RPMI7951 (cell line): ENCODE measurements at places on chromosomes 6 and 20. TPM values are rescaled to one million over a fixed set of nuclear protein-coding genes. Genes with fewer than 3 reads are reported as not detected.

The FRS3 gene
- total RNA-seq = 1.2 and 2.3 TPM in 2 replicates

GRCh38 chr6:46350714-46351113, 140.5 kb downstream of the RCAN2 start:
- no peak for DNase-seq

- no peak for DNase-seq
Observed at GRCh38 chr6:35164277-35164676, 23.1 kb upstream of the TCP11 start.

- DNase-seq = no peak
Observed at GRCh38 chr6:130020073-130020906, 1.9 kb downstream of the L3MBTL3 start.

DNA sequence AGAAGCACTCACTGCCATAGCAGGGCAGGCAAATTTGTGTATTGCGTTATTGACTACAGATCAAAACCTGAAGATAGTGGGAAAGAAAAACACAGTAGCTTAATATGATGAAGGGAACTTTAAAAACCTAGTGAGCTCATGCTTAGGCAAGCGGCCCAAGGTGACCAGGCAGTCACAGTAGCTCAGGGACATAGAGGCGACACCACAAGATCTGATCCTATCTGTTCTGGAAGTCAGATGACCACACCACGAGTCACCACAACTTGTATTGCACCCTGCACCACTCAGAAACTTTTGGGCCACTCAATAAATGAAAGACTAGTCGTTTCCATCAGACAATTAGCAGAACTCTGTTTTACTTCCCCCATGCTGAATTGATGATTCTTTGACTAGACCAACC, 4.9 kb downstream of the CLIC5 start:
- no peak for DNase-seq

The THBD gene
- total RNA-seq = 18.0 and 19.6 TPM in 2 replicates

DNA sequence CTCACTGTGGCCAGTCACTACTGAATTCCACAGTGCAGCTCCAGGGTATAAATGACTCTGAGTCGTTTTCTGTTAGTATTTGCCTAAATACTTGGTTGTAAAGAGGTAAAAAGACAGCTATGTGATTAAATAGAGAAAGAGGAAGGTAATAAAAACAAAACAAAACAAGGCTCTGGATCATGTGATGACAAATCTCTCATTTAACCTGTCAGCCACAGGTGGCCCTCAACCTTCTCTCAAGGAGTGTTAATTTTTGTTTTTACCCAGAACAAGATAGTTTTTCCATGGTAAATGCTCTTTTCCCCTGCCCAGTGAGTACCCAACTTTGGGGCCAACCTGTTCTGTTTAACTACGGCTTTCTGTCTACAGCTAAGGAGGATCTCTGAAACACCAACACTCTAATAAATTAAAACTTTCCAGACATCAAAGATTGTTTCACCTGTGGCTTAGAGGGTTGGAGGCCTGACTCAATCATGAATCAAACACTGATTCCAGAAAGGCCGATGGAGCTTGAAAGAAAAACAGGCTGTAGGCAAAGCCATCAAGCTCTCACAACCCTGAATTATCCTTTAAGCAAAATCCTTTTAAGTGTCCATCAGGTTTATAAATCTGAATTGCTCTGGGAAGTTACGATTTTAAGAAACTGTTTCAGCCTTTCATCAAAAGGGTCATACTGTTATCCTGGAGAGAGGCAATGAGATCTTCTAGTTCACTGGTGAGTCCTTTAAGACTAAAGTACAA, 81.5 kb upstream of the BCLAF1 start:
- DNase-seq = no peak

GRCh38 chr20:13220904-13221297, at the start of gene ISM1:
ISM1 (plus strand) TSS chr20:13221274; CDS start chr20:13221777, 503 bp downstream.
- no peak for DNase-seq

DNA sequence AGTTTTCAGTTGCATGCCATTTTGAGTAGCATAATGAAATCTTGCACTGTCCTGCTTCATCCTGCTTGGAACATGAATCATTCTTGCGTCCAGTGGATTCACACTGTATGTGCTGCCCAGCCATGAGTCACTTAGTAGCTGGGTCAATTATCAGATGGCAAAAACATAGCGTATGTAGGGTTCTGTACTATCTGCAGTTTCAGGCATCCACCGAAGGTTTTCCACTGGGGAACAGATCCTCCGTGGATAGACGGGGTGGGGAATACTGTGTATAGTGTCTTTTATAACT, 61.4 kb downstream of the IL22RA2 start:
- DNase-seq = peak; percentile 75

DNA sequence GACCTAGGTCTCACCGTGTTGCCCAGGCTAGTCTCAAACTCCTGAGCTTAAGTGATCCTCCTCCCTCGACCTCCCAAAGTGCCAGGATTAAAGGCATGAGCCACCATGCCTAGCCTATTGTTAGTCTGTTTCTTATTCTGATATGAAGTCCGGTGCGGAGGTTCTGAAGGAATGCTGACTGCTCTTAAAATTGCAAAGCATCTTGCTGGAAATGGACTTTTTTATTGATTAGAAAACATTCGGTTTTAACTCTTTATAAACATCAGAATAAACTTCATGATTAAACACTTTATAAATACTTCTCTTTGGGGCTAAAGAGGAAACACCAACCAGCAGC, 3.2 kb downstream of the TNFAIP3 start:
- no peak for DNase-seq

- DNase-seq = peak; percentile 14
Observed at GRCh38 chr20:21237956-21238799, 65.0 kb upstream of the XRN2 start.

DNA sequence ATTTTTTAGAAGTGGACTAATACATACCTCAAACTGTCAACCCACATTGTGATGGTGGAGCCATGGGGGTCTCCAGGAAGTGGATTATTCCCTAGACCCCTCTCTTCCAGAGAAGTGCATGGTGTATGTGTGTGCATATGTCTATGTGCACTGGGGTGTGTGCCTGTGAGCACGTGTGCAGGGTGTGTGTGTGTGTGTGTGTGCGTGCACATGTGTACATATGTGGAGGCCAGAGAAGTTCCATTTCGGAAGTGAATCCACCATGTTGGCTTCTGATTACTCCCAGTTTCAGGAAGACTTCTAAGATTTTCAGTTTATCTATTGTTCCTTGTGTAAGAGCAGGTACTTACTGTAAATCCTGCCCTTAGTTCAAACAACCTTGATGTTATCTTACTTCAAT, 208.5 kb upstream of the SULF2 start:
- no peak for DNase-seq

- no peak for DNase-seq
Observed at GRCh38 chr20:61161726-61162390, 90.2 kb upstream of the CDH4 start.

DNA sequence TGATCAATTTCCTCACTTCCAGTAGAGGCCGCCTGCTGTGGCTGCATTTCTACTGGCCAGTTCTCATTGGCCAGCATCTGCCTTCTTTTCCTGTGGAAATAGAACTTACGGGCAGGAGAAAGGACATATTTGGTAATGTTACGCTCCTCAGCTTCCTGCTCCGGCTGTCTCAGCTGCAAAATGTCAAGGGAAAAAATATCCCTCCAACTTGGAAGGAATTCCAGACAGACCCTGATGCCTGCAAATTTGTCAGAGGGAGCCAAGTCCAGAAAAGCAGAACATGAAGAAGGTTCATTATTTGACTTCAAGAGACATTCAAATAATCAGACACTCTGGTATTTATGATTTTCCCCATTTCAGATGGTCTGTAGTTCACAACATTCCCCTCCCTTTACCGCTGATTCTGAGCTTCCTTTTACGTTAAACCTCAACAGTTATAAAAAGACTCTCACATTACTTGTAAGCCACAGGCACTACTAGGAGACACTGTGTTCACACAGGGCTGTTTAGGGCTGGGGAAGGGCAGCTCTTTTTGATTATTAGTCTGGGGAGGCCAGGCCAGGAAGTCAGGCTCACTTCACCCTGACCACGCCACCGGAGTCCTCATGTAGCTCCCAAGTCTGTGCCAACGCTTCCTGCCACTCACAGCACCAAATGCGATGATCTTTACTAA, 179.6 kb upstream of the CCN2 start:
- DNase-seq = peak; percentile 89

GRCh38 chr20:46607849-46608497, 43.3 kb downstream of the SLC13A3 start:
- no peak for DNase-seq

GRCh38 chr20:32479697-32480171, 105.4 kb downstream of the NOL4L start:
- no peak for DNase-seq

The C4A gene
- 0.96 and 1.3 TPM in 2 replicates for total RNA-seq

DNA sequence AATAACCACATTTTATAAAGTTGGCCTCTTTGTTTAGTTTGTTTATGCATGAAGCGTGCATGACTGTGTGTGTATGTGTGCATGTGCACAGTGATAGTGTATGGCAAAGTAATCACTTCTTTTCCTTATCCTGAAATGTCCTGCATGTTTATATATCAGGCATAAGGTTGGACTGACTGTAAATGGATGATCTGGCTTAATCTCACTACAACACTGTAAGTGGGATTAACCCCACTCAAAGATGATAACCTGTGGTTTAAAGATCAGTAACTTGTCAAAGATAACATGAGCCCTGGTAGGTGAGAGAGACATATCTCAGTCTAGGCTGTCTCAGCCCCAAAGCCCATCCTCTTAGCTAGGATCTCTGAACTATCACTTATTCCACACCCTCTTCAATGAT, 376.6 kb upstream of the TSHZ2 start:
- no peak for DNase-seq

- DNase-seq = no peak
Observed at GRCh38 chr6:105562027-105562426, 159.1 kb upstream of the PREP start.

DNA sequence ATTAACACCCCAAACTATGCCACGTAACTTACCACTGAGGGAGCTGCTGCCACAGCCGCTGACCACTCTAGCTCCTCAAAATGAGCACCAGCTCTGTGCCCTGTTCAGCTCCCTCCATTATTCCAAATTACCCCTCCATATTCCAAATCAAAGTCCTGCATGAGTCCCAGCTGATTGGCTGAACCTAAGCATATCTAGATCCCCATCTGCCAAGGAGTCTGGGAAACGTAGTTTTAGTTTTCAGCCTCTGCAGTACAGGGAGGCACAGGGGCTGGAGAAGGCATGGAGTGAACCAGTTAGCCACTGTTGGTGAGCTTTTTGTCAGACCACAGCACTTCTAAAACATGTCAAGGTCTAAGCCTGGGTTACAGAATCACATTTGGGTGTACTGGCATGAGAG, 15.9 kb downstream of the UNC5CL start:
- DNase-seq = peak; percentile 24

The TRIM31 gene
- total RNA-seq = not detected in 2 replicates

GRCh38 chr20:1526310-1526709, 31.2 kb downstream of the SIRPD start:
- no peak for DNase-seq

DNA sequence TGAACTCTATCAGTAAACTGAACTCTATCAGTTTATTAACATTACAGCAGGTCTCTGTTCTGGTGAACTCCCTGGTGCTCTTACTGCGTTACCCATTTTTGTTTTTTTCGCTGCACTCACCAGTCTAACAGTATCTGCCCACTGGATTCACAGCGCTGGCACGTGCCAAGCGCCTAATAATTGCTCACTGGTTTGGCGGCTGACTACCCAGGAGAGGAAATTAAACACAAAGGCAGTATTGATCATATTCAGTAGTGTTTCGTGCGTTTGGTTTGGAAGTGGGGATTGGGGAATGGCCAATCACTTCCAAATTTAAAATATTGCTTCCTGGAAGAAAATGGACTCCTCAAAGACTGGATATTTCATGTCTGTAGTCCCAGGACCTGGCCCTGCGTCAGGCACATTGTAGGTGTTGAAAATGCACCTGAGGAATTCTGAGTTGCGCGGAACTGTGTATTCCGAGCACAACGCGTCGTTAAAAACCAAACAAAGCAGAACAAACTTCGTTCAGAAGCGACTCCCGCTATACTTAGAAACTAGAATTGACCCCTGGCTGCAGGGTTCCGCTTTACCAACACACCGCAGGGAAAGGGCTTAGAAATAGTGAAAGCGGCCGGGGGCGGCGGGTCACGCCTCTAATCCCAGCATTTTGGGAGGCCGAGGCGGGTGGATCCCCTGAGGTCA, 1.1 kb upstream of the RPS12 start:
- DNase-seq = peak; percentile 62

The COL21A1 gene
- 0.39 and 0.48 TPM in 2 replicates for total RNA-seq

GRCh38 chr6:15593798-15594197, 69.0 kb downstream of the DTNBP1 start:
- DNase-seq = no peak

- DNase-seq = peak; percentile 91
Observed at GRCh38 chr6:149015535-149016525, 269.0 kb downstream of the UST start.

GRCh38 chr20:54139188-54139587, 34.6 kb downstream of the CYP24A1 start:
- peak; percentile 73 for DNase-seq

- DNase-seq = no peak
Observed at GRCh38 chr6:110097443-110097842, 82.0 kb downstream of the WASF1 start.

- no peak for DNase-seq
Observed at GRCh38 chr6:28945349-28945748, 21.6 kb upstream of the TRIM27 start.

DNA sequence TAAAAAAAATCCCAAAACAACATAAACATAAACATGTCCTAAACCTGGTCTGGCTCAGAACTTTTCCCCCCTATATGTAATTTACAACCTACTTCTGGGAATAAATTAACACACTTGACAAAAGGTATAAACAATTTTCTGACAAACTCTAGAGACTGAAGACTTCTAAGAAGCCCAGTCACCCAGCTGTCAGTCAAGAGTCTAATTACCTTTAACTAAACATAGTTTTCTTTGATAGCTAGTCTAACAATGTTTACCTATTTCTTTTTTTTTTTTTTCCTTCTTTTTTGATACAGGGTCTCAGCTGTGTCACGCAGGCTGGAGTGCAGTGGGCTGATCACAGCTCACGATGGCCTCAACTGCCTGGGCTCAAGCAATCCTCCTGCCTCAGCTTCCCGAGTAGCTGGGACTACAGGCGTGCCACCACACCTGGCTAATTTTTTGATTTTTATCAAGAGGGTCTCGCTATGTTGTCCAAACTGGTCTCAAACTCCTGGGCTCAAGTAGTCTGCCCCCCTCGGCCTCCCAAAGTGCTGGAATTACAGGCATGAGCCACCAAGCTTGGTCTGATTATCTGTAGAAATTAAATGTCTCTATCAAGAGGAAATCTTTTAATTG, 932 bp upstream of the UBR2 start:
- DNase-seq = no peak

GRCh38 chr20:44532981-44533331, 11.1 kb upstream of the SERINC3 start:
- DNase-seq = peak; percentile 77

GRCh38 chr6:154352898-154353585, 3.6 kb downstream of the IPCEF1 start:
- DNase-seq = no peak

- DNase-seq = no peak
Observed at GRCh38 chr20:6637160-6637579, 130.3 kb upstream of the BMP2 start.

The SLC22A2 gene
- total RNA-seq = not detected in 2 replicates

The LAMA4 gene
- 7.6 and 7.7 TPM in 2 replicates for total RNA-seq

GRCh38 chr6:53961679-53962370, 149.4 kb upstream of the MLIP start:
- peak; percentile 59 for DNase-seq

The SAMD3 gene
- total RNA-seq = 0.96 and 1.2 TPM in 2 replicates
